ENCODE measurements at places on chromosomes 4 and X.

- no peak for DNase-seq
These were observed 1.9 kb downstream of the F8 start for GRCh38 chrX:155020591-155020990.

- no peak for DNase-seq
These were observed 876.6 kb upstream of the GRID2 start for GRCh38 chr4:91427171-91427570.

DNA sequence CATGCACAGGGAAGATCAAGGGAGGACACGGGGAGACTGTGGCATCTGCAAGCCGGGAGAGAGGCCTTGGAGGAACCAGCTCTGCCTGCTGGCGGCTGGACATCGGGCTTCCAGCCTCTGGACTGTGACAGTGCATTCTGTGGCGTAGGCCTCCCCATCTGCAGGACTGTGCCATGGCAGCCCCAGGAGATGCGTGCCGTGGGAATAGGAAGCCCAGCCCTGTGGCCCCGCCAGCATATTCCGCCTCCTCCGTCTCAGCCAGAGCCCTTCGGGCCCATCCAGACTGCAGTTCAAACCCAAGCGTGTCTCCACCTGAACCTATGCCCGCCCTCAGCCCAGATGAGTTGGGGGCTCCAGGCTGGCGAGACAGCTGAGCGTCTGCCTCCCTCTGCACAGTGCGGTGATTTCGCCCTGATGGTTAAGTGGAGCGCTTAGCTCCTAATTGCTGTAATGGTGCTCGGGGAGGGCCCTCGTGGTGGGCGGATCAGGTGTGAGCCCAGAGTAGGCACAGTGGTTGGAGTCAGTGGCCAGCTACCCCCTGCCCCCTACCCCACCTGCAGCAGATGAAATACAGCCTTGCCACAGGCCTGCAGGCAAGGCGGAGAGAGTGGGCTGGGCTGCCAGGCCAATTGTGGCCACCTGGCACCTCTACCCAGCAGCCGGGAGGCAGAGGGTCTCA is 133.9 kb downstream of the HMX1 start:
- DNase-seq = no peak

DNA sequence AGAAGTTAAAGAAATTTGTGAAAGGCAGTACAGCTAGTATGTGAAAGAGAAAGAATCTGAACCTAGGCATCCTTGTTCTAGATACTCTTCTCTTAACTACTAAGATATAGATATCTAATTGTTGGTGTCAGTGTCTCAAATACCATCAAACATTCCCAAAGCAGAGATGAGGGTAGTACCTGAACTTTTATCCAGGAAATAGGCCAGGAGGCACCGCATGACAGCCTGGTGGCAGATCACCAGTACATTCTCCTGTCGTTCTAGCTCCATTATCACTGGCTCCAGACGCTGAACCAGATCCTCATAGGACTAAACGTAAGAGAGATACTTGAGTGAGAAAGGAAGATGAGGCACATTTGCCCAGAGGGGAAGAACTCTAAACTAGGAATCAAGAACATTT is 16.8 kb downstream of the TRO start:
- DNase-seq = no peak

DNA sequence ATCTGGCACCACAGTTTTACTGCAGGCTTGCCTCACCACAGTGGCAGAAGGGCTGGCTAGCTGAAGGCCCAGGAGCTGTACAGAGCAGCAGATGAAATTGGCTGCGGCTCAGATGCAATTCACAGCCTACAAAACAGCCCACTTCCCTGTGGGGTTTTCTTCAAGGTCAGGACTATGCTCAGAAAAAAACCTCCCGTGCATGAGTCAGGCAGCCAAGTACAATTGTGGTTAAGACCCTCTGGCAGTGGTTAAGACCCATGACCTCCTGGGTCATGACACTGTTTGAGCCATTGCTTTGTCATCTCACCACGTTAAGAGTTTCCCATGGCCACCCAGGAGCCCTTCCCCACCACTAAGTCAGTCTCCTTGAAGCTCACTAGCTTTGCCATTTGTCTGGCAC is 276.3 kb downstream of the HNRNPD start:
- DNase-seq = no peak

DNA sequence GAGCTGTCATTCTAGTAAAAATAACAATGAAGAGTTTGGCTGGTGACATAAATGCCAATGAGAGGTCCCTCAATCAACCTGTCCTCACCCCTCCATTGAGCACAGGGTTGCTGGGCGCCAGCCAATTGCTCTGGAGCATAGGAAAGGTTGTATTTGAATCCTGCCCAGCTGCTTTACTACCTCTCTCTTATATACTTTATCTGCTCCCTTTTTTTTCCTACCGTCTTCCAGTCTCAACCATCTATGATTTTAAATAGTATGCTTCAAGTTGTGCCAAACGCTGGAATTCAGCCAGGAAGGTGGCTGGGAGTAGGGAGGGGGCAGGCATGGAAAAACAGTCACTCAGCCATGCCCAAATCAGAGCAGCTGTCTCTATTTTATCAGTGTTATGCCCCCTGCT is 153.8 kb downstream of the NR3C2 start:
- DNase-seq = no peak

GRCh38 chrX:78104447-78105176 is 564 bp downstream of the PGK1 start:
- peak; percentile 74 for DNase-seq
